ENCODE measurements at places on chromosomes 5 and 9.

GRCh38 chr5:10559871-10560270, 4.0 kb upstream of the ANKRD33B start:
- H3K36me3 ChIP-seq, result no peaks in the 10 kb centered on the region
- no peak for DNase-seq
- no peak overlapping the region for H3K4me3 ChIP-seq
- H3K27me3 ChIP-seq, result peaks cover 27% of the 10 kb centered on the region

GRCh38 chr9:347667-348292, 133.1 kb downstream of the DOCK8 start:
- H3K4me3 ChIP-seq, result no peak overlapping the region
- no peak for DNase-seq

DNA sequence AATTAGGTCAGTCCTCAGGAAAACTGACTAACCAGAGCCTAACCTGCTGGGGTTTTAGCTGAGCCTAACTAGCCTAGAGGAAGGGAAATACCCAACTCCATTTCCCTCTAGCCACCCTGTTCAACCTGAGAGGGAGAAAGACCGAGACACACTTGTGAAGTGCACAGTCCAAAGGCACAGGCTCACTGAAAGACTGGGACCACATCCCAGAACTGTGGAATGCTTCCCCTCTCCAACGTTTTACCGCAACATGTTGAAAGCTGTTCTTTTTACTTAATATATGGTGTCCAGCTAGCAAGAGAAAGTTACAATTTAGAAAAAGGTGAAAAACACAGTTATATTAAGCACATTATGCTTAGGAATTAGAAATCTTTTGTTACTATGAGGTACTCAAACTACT, 76.8 kb upstream of the SIMC1 start:
- H3K4me1 ChIP-seq, result no peaks in the 10 kb centered on the region
- no peak overlapping the region for H3K27ac ChIP-seq
- H3K27me3 ChIP-seq, result no peaks in the 10 kb centered on the region
- no peak overlapping the region for H3K4me3 ChIP-seq
- DNase-seq, result no peak
- no peaks in the 10 kb centered on the region for H3K36me3 ChIP-seq

- peaks cover 8% of the 10 kb centered on the region for H3K4me1 ChIP-seq
- H3K36me3 ChIP-seq, result no peaks in the 10 kb centered on the region
- H3K27me3 ChIP-seq, result peaks cover 24% of the 10 kb centered on the region
- no peak overlapping the region for H3K27ac ChIP-seq
- no peak for DNase-seq
These were observed 80.8 kb upstream of the IER5L start for GRCh38 chr9:129258823-129259301.

DNA sequence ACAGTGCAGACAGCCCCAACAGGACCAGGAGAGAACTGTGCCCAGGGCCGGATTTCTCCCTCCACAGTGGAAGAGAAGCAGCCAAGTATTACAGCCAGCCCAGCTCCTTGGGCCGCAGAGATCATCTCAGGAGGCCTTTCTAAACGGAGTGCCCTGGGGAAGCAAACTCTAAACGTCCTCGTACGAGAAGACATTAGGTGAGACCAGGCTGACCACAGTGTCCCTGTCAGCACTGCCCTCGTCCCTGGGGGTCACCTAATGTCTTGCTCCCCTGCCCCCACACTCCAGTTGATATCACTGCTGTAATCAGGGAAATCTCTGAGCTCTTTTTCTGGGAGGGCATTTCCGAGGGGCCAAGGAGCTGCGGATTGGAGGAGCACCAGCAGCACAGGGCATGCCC, 6.5 kb downstream of the QRFP start:
- H3K4me1 ChIP-seq, result no peaks in the 10 kb centered on the region
- no peak for DNase-seq
- H3K27ac ChIP-seq, result no peak overlapping the region
- no peak overlapping the region for H3K4me3 ChIP-seq
- H3K36me3 ChIP-seq, result peaks cover 36% of the 10 kb centered on the region
- H3K27me3 ChIP-seq, result no peaks in the 10 kb centered on the region

GRCh38 chr9:36721846-36722588, 149.3 kb downstream of the MELK start:
- H3K27me3 ChIP-seq, result no peaks in the 10 kb centered on the region
- H3K27ac ChIP-seq, result no peak overlapping the region
- DNase-seq, result no peak
- no peak overlapping the region for H3K4me3 ChIP-seq
- H3K36me3 ChIP-seq, result no peaks in the 10 kb centered on the region

All from H1 (cell line).